Parietal lobe (tissue), 2 donors: ENCODE measurements at places on chromosomes 4 and X. TPM values are rescaled to one million over a fixed set of nuclear protein-coding genes. Genes with fewer than 3 reads are reported as not detected.

Gene PPBP
- total RNA-seq: 1.6 TPM

Gene LARP7
- total RNA-seq: 32.6 TPM

Gene MAGEA12
- total RNA-seq: not detected

Gene CD38
- total RNA-seq: 9.1 TPM

Gene SORBS2
- total RNA-seq: 156 TPM

Gene IL2
- not detected for total RNA-seq

Gene ADGRA3
- total RNA-seq: 96.7 TPM

Gene CCNA2
- 10.3 TPM for total RNA-seq

Gene VCX3A
- not detected for total RNA-seq

Gene ACOX3
- total RNA-seq: 51.6 TPM

Gene RTL3
- total RNA-seq: not detected

Gene ZNF718
- total RNA-seq: 53.5 TPM

Gene RNF212
- 4.4 TPM for total RNA-seq

Gene COL25A1
- 16.9 TPM for total RNA-seq

Gene NOA1
- total RNA-seq: 19.1 TPM

Gene RTL9
- total RNA-seq: 0.63 TPM

Gene ABLIM2
- total RNA-seq: 22.2 TPM

Gene DDX53
- total RNA-seq: not detected

Gene PLA2G12A
- total RNA-seq: 26.0 TPM

Gene MAEA
- 36.0 TPM for total RNA-seq

Gene PASD1
- total RNA-seq: not detected

Gene RHOH
- total RNA-seq: not detected

Gene TIGD4
- 3.1 TPM for total RNA-seq

Gene TCEAL4
- 55.1 TPM for total RNA-seq

Gene USP53
- 16.3 TPM for total RNA-seq

Gene MND1
- total RNA-seq: 7.5 TPM

Gene GPR34
- total RNA-seq: 5.6 TPM

Gene FAM90A26
- total RNA-seq: not detected

Gene MAGEA9B
- not detected for total RNA-seq

Gene MUC7
- not detected for total RNA-seq

Gene ZCCHC12
- 29.7 TPM for total RNA-seq
